NCI-H526 (cell line): ENCODE measurements at places on chromosomes 5 and 9.

- DNase-seq, result no peak
Measured at GRCh38 chr5:151757233-151758140, 944 bp downstream of the ATOX1 start.

- DNase-seq, result no peak
Measured at GRCh38 chr5:21391506-21391905, 1403.5 kb upstream of the CDH18 start.

GRCh38 chr9:136367296-136368145, 4.0 kb upstream of the DNLZ start:
- no peak for DNase-seq

- no peak for DNase-seq
Measured at GRCh38 chr9:1959371-1959770, 55.8 kb upstream of the SMARCA2 start.

DNA sequence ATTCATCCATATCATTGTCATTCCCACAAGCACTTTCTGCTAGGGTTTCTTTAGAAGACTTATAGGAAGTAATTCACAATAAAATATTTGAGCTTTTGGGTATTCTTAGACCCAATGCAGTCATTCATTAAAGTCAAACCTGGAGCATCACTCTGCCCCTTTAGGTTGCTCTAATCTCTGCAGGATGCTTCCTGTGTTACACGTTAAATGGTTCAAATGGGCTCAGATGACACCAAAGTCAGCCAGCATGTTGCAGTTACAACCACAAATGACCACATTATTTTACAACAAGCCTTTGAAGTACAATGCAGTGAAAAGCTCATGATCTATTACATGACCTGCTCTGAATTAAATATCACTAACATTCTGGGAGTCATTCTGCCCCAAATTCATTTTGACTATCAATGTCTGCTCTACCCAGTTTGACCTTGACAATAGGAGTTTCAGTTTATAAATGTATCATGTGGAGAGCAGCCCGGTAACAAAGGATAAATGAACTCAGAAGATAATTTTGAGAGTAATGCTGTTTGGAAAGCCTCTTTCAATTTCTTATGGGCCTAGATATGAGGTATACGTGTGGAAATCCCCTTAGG, 668.6 kb upstream of the DMAC1 start:
- DNase-seq, result no peak

DNA sequence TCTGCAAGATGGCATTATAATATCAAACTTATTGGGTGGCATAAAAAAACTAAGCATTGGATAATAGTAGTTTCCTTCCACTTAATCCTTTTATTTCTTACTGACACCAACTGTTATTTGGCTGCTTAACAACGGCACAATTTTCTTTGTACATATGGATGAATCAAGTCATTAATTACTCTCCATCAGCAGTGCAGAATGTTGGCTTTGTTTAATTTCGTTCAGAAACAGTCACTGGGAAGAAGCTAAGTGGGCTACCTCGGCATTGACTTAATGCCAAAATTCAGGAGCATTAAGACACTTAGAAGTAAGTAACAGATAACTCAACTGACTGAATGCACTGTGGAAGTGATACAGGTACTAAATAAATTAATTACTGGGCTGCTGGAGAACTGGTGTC, 460.4 kb downstream of the CTNND2 start:
- DNase-seq, result no peak

DNA sequence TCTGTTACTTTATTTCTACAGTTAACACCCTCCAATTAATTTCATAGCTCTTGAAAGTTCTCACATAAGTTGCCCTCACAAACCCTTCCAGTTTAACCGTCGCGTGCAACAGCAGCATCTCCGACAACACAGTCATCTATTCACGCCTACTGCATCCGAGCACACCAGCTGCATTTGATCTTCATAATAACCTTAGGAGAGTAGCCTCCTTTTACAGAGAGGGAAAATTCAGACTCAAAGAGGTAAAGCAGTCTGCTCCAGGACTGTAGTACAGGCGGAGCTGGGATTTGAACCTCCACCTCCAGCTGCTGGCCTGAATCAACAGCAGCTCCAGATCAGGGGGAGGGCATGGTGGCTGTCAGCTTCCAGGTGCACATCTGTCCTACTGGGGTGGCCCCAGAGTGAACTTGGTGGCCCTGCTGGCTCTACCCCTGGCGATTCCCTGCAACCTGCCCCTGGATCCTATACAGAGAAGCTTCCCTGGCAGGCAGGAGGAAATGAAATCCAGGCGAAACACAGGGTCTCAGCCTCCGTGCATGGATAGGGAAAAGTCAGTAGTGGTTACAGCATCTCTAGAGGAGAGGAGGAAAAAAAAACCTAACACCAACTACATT, 71.6 kb upstream of the UNC5A start:
- DNase-seq, result no peak

- no peak for DNase-seq
Measured at GRCh38 chr5:136246632-136247031, 53.7 kb upstream of the SMIM32 start.

GRCh38 chr5:74798977-74799911, 32.2 kb downstream of the NSA2 start:
- DNase-seq, result no peak

DNA sequence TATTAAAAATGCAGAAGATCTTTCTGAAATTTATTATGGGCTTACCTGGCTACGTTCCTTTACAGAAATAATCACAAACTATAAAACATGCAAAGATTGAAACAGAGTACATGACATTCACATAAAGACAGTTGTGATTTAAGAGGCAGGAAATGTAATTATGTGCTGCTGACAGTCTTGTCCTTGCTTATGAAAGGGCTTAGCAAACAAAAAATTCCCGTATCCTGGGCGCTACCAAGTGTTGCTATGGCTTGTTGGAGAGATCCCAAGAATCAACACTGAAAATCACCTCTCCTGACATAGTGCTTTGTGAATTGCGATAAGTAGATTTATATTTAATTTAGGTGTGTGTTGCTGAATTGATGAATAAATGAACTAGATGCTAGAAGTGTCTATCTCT, 352.5 kb upstream of the C9orf72 start:
- no peak for DNase-seq

GRCh38 chr5:112784726-112785125, 47.0 kb downstream of the APC start:
- no peak for DNase-seq

DNA sequence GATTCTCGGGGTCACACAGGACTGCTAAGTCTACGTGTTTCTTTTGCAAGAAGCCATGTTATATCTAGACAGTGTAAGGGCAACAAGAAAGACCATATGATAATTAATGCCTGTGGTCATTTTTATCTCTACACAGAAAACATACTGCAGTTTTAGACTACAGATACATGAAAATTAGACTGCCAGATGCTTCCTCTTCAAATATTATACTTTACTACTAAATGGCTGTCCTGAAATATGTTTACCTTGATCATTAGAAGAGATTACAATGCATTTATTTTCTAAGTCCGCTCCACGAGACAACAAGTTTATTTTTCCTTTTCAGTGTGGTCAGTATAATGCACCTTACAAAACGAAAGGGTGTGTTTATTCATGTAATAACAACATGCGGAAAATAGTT, 147.6 kb downstream of the KIAA0825 start:
- DNase-seq, result no peak

GRCh38 chr5:73115399-73116051, 4.8 kb upstream of the TMEM171 start:
- no peak for DNase-seq

DNA sequence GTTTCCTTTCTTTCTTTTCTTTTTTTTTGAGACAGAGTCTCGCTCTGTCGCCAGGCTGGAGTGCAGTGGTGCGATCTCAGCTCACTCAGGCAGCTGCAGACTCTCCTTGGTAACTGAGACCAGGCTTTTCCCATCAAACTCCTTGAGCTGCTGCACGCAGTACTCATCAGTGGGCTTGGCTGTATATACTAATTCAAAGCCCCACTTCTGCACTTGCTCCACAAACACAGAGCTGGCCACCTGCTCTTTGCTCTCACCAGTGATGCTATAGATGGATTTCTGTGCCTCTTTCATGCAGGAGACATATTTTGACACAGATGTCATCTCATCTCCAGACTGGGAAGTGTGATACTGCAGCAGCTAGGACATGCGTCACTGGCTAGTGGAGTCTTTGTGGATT, 252.7 kb downstream of the AP3B1 start:
- no peak for DNase-seq

GRCh38 chr5:132072070-132072469, 1.5 kb upstream of the CSF2 start:
- DNase-seq, result no peak

- DNase-seq, result no peak
Measured at GRCh38 chr9:127280880-127281660, 16.5 kb downstream of the GARNL3 start.

DNA sequence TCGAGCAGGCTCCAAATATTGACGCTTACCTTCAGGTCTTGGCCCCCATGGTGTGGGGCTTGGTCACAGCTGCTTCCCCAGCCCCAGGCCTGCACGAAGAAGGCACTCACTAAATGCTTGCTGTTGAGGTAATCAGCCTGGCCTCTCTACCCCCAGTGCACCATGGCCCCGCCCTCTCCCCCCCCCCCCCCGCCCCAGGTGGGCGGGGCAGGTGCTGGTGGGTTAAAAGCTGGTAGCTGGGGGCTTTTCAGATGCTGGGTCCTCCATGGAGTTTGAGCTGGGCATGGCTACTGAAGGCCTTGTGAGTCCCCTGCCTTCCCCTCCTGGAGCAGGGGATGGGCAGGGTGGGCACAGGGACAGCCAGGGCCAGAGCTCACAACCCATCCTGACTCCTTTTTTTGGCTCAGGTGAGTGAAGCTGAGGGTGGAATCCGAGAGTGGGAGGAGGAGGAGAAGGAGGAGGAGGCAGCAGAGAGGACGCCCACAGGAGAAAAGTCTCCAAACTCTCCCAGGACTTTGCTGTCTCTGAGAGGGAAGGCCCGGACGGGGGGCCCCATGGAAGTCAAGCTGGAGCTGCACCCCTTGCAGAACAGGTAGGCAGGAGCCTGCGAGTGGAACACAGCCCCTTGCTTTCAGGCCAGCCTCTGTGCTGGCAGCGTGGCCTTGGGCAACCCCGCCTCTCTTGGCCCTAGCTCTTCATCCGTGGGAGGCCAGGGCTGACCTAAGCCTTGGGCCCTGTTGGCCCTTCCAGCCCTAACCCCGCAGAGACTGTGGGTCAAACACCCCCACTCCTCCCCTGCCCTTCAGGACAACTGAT, 4.4 kb upstream of the TSPAN17 start:
- DNase-seq, result no peak

DNA sequence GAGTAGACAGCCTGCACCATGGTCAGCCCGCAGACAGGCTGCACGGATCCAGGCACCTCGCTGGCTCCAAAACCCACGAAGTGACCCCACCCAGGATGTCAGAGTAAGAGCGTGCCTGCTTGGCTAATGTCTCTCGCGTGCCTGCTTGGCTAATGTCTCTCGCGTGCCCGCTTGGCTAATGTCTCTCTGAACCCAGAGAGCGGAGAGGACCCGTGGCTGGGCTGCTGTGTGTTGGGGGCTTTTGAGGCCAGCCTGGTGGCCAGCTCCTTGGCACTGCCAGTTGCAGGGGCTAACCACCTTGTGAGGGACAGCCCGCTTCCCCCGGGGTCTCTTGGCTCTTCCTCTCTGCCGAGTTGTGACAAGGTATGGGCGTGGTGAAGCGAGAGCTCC, 8.9 kb upstream of the RXRA start:
- DNase-seq, result no peak

GRCh38 chr9:134518004-134518606, 123.5 kb upstream of the COL5A1 start:
- DNase-seq, result no peak

DNA sequence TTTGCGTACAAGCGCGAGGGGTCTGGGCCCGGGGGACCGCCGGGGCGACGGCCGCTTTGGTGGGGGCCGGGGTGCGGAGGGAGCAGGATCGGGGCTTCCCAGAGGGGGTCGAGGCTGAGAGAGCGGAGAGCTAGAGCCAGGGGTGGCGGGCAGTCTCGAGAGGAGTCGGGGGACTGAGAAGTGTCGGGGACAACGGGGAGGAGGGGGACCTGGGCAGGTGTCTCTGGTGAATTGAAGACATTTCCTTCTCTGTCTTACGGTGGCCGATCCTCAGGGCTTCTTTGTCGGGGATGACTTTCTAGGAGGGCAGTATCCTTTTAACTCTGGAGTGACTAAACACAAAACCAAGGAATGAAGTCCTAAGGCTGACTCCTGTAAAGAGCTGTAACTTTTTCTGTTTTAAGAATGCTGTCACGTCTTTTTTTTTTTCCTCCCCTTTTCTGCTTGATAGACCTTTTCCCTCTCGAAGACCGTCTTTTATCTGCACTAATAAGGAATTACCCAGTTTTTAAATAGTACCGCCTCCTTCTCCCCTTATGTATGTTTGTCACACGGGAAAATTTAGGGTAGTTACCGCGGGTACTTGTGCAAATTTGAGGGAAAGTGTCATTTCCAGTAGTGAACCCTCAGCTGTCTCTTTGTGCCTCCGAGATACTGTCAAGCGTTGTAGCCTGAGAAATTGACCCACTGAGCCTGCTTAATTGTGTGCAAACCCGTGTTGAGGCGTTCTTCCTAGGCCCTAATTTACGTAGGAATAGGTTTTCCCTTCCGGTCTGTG, 822 bp downstream of the DENND4C start:
- DNase-seq, result no peak

- DNase-seq, result no peak
Measured at GRCh38 chr9:113635586-113635985, 172.1 kb downstream of the RGS3 start.

- no peak for DNase-seq
Measured at GRCh38 chr9:123191680-123192079, 76.7 kb downstream of the STRBP start.

DNA sequence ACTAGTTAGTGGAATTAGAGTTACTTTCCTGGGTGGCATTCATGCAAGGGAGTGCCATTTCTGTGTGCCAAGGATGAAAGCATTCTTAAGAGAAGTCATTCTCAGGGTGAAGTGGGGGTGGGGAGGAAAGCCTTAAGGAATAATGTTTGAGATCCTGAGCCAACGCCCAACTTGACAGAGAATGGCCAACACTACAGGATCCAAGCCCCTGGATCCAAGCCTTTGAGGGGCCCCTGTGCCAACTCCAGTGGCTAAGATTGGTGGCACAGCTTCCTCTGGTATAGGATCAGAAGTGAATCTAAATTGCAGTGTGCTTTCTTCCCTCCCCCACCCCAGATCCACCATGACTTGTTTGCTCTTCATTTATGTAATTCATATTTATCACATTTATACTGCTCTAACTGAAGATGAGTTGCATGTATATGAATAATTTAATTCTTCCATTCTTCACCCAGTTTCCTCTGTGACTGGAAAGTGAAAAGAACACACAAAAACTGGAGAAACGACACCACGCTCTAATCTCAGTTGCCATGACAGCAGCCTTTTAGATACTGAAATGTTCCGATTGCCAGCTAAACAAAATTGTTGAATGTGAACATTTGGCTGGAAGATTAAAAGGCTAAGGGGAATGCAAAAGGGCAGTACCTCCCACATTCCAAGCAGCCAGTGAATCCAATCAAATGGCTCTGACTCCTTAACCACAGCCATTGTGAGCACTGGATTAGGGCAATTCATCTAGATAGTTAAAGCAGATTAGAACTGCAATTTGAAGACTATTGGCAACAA, 4.5 kb downstream of the ZNF608 start:
- DNase-seq, result peak; percentile 49

GRCh38 chr9:751137-752051, 90.1 kb upstream of the DMRT1 start:
- DNase-seq, result no peak
